ENCODE measurements at places on chromosomes 12 and 14.

- DNase-seq: no peak
Observed at GRCh38 chr14:48333221-48333920, 658.0 kb upstream of the MDGA2 start.

- DNase-seq: no peak
Observed at GRCh38 chr12:49476091-49476490, 62.7 kb upstream of the KCNH3 start.

- DNase-seq: no peak
Observed at GRCh38 chr12:6049587-6049986, 74.9 kb downstream of the VWF start.

- DNase-seq: no peak
Observed at GRCh38 chr12:124361074-124361970, 66.4 kb downstream of the RFLNA start.

DNA sequence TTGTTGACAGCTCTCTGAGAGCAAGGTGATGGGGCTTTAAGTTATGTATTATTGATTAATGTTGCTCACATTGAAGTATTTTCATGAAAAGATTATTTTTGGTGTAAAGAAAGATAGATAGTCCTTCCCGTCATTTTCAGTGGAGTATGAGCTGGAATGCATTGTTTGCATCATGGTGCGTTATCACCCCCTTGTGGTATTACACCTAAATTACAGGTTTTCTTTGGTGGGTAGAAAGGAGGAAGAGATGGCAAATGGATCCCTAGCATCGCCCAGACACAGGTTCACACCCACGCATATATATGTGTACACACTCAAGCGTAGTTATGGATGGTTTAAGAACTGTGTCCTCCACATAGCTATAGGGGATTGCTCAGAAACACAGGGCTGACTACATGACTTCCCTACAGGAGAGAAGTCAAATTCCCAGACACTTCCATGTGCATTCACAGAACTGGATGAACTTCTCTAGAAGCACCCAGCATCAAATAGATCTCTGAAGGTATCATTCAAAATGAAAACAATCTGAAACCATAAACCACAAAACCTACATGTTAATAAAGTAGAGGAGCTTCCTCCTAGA lies 14.4 kb upstream of the SERPINA10 start:
- DNase-seq: peak; percentile 44

DNA sequence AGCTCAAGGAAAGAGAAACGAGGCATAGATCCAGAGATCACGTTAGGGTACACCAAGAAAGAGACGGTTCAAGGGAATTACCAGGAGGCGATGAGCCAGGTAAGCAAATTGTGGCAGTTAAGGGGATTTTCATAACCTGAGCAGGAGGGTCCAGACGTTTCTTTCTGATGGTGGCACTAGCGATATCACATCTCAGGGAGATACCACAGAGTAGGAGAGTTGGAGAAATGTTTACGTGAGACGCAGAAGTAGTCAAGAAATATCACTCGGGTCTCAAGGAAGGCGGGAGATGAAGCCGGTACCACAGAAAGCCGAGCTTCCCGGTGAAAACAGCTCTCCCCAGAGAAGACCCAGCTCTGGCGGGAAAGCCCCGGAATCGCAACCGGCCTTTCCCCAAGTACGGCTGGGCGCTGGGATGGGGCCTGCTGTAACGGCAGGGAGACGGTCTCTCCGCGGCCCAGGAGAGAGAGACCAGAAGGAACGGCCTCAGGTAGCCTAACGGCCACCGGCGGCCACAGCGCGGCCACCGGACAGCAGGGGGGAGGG lies 485 bp downstream of the SENP1 start:
- DNase-seq: no peak
